Activated CD8-positive, alpha-beta memory T cell treated with anti-CD3 and anti-CD28 coated beads, Interleukin-2, amount 50 U/mL, for 4 hours (primary cell): ENCODE measurements at places on chromosomes 1 and 21.

- no peak for DNase-seq
These were observed 1.8 kb upstream of the PGBD5 start for GRCh38 chr1:230427981-230428380.

DNA sequence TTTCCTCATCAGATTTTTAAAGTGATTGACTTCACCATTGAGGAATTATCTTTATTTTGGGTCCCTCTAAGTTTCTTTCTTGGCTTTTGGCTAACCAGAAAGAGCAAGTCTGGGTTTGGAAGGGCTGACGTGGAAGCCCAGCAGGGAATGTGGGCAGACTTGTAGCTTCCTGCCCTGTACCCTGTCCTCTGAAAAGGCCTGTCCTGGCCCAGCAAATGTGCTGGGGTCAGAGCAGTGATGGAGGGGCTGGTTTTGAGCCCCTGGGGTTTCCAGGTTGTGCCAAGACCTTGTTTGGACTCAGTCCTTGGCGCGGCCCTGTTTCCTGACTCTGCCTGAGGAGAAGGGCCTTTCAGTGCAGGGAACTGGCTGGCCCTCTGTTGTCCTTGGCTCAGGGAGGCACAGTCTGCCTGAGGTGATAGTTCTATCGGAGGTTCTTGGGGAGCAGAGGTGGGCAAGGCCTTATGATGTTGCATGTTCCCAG is 72.1 kb downstream of the UCK2 start:
- DNase-seq: no peak

DNA sequence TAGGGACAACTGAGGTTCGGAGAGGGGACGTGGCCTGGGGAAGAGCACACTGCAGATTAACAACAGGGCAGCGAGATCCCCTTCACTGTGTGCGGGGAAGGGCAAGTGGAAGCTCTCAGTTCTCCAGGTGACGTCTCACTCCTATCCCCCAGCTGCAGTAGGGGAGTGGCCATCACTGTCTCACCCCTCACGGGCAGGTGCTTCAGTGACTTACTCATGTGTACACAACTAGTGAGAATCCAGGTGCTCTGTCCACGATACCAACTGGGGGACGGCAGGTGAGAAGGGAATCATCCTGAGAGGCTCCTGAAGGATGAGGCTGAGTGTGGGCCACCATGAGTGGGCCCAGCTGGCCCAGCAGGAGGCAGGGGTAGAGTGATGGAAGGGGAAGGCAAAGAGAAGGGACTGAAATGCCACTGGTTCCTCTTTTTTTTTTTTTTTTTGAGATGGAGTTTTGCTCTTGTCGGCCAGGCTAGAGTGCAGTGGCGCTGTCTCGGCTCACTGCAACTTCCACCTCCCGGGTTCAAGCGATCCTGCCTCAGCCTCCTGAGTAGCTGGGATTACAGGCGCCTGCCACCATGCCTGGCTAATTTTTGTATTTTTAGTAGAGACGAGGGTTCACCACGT is 25.9 kb downstream of the RHBG start:
- DNase-seq: no peak

- DNase-seq: no peak
These were observed 61.6 kb downstream of the HS2ST1 start for GRCh38 chr1:86975993-86976550.

GRCh38 chr21:25772686-25773085 is 37.9 kb downstream of the GABPA start:
- DNase-seq: no peak

- no peak for DNase-seq
These were observed 108.7 kb upstream of the ACTRT2 start for GRCh38 chr1:2912424-2913061.

GRCh38 chr1:162561616-162562469 is at the start of gene UAP1:
TSS of gene UAP1 (plus strand) at chr1:162561722. CDS start at chr1:162566069, 4,347 bp downstream.
- DNase-seq: peak; percentile 41

DNA sequence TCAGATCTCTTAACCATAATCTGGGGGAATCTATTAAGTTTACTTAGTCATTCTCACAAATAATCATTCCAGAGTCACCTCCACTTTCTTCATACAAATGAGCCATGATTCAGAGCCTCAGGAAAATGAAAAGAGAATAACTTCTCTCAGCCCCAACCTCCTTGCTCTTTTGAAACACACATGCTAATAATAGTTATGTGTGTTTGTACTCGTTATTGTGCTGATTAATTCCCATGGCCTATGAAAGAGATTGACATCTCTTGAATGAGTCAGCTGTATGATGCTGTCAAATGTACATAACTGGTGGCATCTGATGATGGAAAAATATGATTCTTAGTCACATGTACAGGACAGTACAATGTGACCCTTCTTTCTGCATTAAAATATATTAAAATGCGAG is 41.5 kb downstream of the DTL start:
- DNase-seq: no peak

- no peak for DNase-seq
These were observed 2.8 kb downstream of the ADGRL2 start for GRCh38 chr1:81803431-81804110.

DNA sequence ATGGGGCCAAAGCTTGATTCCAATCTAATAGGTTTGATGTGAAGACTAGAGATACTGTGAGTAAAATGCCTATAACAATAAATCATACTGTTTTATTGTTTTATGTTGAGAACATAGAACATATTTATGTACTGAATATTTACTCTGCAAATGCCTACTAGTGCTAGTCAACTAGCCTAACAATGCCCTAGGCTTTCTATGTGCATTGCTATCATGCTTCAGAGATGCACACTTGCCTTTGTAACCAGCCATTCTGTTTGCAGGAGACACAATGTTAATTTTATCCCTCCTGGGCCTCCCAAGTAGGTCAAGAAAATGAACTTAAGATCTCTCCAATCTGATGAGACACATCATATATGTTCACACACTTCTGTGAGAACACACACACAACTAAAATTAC is 530.8 kb upstream of the BEND5 start:
- DNase-seq: no peak

DNA sequence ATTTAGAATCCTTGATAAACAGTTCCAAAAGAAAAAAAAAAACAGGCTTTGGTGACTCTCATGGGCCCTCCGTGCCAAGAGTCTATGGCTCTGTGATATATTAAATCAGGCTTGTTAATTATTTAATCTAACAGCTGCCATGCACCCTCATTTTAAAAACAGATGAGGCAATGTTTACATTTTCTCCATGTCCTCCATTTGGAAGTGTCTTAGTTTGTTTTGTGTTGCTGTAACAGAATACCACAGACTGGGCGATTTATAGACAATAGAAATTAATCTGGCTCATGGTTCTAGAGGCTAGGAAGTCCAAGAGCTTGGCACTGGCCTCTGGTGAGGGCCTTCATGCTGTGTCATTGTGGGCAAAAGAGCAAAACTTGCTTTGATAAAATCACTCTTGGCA is 58.0 kb downstream of the B3GALT5 start:
- DNase-seq: no peak

- DNase-seq: no peak
These were observed 21.7 kb upstream of the PEF1 start for GRCh38 chr1:31666263-31666963.

GRCh38 chr1:160047111-160047991 is 15.6 kb upstream of the PIGM start:
- no peak for DNase-seq

DNA sequence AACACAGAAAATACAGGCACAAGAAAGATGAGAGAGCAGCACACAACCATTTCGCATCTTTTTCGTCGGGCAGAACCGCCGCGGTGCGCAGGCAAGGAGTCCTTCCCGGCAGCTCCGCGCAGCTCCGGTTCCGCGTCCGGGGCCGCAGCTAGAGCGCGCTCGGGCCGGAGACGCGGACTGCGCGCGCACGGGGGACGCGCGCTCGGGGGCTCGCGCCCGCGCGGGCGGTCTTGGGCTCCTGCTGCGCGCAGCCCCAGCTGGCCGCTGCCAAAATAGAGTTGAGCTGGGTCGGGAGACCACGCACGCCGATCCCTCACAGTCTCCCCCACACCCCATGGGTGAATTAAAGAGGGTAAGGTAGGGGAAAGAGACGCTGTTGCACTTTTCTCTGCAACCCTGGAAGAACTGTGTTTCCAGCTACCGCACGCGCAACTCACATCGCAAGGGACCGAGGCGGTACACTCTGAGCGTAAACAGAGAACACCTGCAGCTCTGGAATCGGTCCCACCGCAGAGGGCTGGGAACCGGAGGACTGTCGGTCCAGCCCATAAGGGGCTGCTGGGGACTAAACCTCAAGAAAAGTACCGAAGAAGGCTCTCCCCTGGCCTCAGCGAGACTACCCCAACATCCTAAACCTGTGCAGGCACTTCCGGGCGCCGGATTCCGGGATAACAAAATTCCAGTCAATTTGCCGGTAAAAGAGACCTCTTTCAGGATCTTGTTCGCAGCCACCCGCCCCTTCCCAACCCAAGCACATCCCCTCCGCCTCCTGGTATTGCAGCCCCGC is 1.7 kb downstream of the NR5A2 start:
- DNase-seq: no peak

DNA sequence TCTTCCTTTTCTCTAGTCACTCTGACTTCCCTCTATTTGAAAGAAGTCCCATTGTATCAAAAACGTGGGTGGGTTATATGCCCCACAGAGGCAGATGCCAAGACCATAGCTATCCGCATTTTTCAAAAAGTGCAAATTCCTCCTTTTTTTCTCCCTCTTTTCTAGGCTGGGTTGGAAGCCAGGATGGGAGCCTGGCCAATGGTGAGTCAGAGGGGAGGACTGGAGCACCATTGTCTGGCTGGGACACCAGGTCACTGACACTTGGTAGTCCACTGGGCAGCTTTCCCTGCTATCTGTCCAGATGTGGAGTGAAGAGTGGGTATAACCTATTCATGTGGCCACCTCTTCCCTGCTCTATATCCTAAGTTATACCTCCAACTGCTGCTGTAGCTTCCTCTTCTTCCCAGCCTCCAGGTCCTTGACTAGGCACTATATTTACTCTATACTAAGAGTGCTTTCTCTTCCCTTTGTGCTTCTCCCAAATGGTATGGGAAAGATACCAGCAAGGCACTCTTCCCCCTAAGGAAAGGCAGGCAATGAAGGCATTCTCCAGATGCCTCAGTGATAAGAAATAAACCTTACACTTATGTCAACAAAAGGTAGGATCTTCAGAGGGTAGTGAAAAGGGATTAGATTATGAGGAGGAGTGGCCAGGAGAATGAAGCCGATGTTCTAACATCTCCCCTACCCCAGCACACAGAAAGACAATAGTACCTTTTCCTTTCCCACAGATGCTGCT is 12.9 kb downstream of the PI4KB start:
- DNase-seq: no peak

DNA sequence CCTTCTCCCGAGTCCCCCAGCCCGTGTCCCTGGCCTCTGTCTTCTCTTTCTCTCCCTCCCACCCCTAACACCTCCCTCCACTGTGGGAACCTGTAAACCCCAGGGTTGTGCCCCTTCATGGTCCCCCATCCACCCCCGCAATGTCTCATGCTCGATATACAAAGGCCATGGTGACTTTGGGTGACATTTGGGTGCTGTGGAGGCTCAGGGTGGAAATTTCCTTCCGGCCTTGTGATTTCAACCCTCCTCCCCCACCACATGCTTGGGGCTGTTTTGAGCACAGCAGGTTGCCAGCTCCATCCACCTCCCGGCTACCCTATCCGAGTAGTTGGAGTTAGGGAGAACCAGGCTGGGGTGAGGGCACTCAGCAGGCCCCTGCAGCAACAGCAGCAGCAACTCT is 25.7 kb upstream of the VPS13D start:
- peak; percentile 75 for DNase-seq

DNA sequence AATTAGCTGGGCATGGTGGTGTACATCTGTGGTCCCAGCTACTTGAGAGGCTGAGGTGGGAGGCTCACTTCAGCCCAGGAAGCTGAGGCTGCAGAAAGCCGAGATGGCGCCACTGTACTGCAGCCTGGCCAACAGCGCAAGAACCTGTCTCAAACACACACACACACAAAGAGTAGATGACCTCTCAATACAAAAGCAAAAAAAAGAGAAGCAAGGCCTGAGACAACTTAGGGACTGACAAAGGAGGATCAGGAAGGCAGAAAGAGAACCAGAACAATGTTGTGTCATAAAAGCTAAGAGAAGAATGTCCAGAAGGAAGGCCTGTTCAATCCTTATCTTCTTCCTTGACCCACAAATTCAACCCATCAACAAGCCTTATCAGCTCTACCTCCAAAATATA is 18.5 kb downstream of the WASF2 start:
- no peak for DNase-seq

- no peak for DNase-seq
These were observed 44.8 kb downstream of the BACH1 start for GRCh38 chr21:29343519-29343918.

DNA sequence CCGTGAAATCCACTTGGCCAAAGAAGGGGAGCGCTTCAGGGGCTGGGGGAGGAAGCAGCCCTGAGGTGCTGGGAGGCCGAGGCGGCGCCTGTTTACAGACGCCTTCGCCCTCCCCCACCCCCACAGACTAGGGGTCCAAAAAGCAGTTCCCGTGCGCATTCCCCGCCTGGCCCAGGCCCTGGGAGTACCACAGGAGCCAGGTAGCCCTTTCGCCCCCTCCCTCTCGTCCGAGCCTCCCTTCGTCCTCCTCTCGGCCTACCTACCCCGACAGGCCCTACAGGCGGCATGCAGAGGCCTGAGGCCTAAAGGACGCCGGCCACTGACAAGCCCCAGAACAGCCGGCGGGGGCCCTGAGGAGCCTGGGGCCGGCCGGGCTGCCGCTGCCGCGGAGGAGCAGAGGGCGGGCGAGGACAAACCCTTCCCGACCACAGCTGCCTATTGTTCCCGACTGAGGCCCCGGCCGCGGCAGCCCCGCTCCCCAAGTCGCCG is 522 bp downstream of the RC3H1 start:
- DNase-seq: peak; percentile 36

DNA sequence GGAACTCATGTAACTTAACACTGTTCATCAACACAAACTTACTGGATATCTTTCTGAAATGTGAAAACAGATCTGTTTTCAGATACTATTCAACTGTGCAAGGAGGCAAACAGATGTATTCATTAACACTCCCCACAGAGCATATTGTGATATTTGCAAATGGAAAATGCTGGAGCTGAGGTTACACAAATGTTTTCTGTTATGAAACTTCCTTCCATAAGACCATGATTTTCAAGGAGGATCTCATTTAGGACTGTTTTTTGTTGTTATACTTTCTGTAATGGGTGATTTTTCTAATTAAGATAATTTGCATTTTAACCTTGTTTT is 56.1 kb downstream of the GABPA start:
- DNase-seq: no peak

DNA sequence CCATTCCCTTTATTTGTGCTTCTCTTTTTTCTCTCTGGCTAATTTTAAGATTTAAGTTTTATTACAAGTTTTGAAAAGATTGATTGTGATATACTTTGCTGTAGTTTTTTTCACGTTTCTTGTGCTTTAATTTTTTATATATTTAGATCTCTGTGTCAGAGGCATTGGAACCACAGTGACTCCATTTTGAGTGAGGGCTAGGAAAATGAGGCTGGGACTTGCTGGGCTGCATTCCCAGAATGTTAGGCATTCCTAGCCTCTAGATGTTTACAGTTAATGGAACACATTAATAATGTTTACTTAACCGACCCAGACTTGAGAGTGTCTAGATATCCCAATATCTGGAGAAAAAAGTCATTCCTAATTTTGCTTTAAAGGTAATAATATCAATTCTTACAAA is 939.4 kb downstream of the BRINP3 start:
- DNase-seq: no peak

- DNase-seq: no peak
These were observed 868.2 kb upstream of the CXADR start for GRCh38 chr21:16644685-16645084.
